ENCODE measurements at places on chromosomes 1 and 21. TPM values are rescaled to one million over a fixed set of nuclear protein-coding genes. Genes with fewer than 3 reads are reported as not detected.

DNA sequence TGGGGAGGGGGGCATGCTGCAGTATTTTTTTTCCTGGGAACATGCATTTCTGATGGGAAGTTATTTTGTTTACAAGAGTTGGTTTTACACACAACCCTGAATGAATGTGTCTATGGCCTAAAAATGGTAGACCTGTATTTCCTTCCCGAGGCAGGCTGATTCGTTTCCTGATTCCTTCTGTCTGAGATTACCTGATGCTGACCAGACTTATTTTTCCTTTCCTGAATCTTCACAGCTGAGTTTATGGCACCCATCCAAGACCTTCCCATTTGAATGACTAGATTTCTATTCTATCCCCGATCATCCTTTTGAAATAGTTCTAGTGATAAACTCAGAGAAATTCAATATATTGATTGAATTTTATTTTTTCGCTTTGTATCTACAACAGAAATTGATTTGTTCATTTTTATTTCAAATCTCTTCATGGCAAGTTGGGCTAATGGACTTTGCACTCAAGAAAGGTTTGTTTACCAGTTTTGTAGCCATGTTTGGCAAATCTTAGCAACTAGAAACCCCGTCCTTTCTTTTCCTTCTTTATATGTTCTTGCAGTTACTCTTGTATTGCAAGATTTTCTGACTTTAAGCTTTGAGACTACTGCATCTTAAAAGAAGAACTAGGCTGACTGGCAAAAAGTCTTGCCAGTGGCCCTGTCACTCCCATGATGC is 15.9 kb upstream of the PLEKHM2 start:
- no peak for DNase-seq

- DNase-seq = no peak
These were observed 65.8 kb upstream of the ATF3 start for GRCh38 chr1:212542761-212543187.

LAMB3 gene
- total RNA-seq = 0.19 TPM

GRCh38 chr1:1344655-1345361 is 4.4 kb downstream of the DVL1 start:
- no peak for DNase-seq

FCRL4 gene
- not detected for total RNA-seq

PPIAL4G gene
- 0.09 TPM for total RNA-seq

- DNase-seq = no peak
These were observed 6.2 kb downstream of the MAP1LC3C start for GRCh38 chr1:241992734-241993133.

CFHR3 gene
- total RNA-seq = 20.9 TPM

RXFP4 gene
- total RNA-seq = not detected

- DNase-seq = no peak
These were observed 95.0 kb downstream of the TLR5 start for GRCh38 chr1:223048026-223048425.

DNA sequence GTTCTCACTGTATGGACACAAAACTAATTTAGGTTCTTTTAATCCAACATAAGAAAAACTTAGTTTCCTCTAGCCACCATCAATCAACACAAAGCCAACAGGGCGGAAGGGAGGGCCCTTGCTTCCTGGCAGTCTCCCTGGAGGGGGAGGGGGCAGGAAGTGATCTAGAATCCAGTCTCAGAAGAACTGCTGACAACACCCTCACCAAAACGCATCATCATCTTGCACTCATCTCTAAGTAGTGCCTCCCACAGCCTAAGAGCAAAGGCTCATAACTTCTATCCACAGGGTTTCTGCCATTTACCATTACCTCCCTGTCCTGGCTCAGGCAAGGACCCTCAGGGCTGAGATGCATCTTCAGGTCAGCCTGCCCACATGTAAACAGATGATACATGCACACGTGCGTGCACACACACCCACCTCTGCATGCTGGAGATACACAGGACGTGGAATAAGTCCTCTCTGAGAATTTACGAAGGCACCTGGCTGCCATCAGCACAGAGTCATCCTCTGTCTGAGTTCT is 20.5 kb downstream of the HIVEP3 start:
- DNase-seq = no peak

KRTAP12-2 gene
- total RNA-seq = not detected

CDC42BPA gene
- 34.4 TPM for total RNA-seq

DNA sequence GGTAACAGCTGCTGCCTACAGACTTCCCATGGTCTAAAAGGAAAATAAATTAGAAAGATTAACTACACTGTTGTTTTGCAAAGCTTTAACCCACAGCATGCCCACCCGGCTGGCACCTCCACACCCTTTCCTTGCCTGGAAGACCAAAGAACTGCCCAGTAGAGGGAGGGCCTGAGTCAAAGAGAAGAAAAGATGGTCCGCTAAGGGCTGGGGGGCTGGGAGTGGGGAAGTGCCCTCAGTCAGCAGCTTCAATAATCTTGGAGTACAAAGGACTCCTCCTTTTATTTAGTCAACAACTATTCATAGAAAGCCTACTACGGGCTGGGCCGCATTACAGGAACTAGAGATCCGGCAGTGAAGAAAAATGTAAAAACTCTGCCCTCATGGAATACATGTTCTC is 40.6 kb downstream of the ERI3 start:
- peak; percentile 26 for DNase-seq

DNA sequence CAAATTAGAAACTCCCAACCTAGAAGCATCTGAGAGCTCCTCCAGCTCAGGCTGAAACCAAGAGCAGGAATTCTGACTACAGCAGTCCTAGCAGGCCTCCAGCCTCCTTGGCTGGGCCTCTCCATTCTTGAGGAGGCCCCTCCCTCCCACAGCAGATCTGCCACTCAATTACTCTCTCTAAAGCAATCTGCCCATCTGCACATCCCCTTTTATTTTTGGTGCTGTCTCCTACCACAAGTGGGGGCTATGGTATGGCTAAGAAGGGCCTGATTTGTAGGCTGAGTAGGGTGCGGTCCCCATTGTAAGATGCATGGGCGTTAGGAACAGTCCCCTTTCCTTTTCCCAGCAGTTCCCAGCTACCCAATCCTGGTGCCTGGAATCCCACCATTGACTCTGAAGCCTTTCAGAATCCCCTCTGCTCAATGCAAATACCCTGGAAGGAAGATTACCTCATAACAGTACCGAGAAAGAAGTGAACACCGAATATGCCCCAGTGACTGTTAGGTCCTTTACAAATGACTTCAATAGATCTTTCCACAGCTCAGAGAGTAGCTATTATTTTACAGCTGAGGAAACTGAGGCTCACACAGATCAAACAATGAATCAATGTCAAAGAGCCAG is 11.6 kb upstream of the TTC39A start:
- DNase-seq = peak; percentile 34

DNA sequence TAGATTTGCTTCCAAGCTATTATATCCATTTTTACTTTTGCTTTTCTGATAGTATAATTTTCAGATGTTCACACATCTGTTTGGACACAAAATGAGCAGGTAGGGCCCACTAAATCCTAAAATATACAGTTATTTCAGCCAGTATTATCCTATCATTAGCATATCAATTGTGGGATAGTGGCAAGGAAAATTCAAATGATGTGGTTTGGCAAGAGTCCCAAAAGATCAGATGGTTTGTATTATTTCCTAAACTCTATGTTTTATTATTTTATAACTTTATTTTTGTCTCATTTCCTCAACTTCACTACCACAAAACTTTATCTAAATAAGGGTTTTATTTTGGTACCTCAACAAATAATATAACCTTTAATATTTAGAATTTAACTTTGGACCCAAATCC is 1659.6 kb downstream of the NCAM2 start:
- DNase-seq = no peak

DNA sequence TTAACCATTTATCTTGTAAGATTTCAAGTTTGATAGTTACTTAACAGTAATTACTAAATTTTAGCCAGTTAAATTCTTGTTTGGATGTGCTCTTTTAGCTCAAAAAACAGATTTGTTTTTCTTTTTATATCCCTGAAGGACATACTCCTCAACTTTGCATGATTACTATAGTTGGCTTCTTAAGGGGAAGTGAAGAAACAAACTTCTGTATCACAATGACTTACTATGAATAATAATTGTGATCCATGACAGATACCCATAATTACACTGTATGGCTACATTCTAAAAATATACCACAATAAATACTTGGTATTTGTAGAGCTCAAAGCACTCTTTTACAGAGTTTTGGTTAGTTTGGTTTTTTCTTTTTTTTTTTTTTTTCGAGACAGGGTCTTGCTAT is 55.8 kb downstream of the IARS2 start:
- no peak for DNase-seq

PALMD gene
- not detected for total RNA-seq

DNA sequence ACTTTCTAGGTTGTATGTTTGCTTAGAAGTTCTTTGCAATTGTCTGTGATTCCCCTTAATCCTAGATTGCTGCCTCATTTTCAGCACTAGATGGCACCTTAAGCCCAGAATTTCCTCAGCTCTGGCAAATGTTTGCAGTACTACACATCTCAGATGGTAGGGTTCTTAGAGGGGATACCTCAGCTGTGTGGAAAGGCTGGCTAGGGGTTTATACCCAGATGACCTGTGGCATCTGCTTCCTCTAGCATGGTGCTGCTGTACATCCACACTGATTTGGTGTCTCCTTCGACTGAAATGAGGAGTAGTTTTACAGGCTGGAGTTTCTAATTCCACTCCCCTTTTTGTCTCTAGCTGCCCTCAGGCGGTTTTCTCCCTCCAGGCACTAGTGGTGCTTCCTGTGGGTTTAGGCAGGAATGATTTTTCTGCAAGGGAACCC is 23.5 kb downstream of the ASB17 start:
- peak; percentile 63 for DNase-seq

GRCh38 chr1:32619701-32620485 is 30.5 kb downstream of the ZBTB8OS start:
- no peak for DNase-seq

- DNase-seq = no peak
These were observed 1386.0 kb upstream of the ADGRL4 start for GRCh38 chr1:80392529-80392928.

GRCh38 chr1:32886004-32886827 is at the start of gene HPCA:
Gene HPCA, plus strand, starts transcription at chr1:32886491. Its CDS starts 2,408 bp downstream, at chr1:32888899.
- DNase-seq = peak; percentile 96

- DNase-seq = no peak
These were observed 257.3 kb downstream of the KCNJ6 start for GRCh38 chr21:37658817-37659458.

- DNase-seq = peak; percentile 76
These were observed 33.8 kb downstream of the GDAP2 start for GRCh38 chr1:117895482-117896114.

- no peak for DNase-seq
These were observed 79.0 kb downstream of the RASAL2 start for GRCh38 chr1:178172939-178173338.

SLAMF7 gene
- not detected for total RNA-seq

- DNase-seq = peak; percentile 76
These were observed 8.9 kb upstream of the LEMD1 start for GRCh38 chr1:205430696-205431305.

LZIC gene
- 37.0 TPM for total RNA-seq

DNA sequence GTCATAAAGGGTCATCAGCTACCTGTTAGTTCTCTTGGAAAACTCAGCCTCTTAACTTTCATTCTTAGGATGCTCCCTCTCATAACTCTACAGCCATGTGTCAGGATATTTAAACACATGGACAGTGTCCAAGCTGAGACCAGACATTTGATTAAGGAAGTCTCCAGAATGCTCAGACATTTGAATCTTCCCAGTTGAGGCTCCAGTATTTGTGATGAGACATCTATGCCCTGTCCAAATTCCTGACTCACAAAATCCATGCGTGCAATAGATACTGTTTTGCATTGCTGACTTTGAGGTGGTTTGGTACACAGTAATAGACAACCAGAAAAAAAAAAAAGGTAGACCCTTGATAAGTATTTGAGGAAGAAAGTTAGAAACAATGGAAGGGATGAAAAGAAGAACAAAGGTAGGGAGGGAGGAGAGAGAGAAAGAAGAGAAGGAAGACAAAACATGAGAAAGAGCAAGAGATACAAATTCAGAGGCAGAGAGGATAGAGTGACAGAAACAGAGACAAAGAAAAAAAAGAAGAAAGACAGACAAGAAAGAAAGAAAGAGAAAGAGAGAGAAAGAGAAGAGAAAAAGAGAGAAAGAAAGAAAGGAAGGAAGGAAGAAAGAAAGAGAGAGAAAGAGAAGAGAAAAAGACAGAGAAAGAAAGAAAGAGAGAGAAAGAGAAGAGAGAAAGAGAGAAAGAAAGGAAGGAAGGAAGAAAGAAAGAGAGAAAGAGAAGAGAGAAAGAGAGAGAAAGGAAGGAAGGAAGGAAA is 275.5 kb upstream of the PRMT6 start:
- DNase-seq = no peak

- DNase-seq = no peak
These were observed 181.3 kb upstream of the SPAG17 start for GRCh38 chr1:118366286-118366685.

DNA sequence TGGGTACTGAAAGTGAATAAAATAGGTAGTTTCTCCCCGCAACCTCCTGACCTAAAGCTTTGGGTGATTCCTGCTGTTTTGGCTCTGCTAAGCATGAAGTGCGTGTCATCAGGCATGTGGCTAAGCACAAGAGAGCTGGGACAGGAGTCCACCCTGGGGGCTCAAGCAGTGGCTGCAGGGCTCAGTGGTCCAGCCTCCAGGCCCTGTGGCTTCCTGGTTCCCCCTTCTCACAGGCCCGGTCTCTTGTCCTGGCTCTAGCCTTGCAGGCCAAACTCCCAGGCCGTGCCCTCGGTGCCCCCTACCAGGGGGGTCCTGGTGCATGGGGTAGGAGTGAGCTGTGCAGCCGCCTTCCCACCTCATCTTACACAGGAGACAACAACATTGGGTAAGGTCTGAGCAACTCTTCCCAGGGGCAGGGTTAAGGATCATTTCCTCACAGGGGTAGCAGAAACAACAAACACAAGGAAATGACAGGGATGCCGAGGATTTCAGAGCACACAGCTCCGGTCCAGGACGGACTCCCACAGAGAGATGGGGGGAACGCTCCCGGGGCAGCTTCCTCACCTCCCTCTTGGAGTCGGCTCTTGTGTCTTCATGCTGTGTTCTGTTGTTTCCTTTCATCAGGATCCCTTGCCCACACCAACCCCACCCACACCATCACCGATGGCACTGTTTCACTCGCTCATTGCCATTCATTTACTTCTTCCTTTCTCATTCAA is 19.8 kb upstream of the SLC2A1 start:
- DNase-seq = no peak

FAM151A gene
- total RNA-seq = not detected

HPCAL4 gene
- 0.13 TPM for total RNA-seq

DNA sequence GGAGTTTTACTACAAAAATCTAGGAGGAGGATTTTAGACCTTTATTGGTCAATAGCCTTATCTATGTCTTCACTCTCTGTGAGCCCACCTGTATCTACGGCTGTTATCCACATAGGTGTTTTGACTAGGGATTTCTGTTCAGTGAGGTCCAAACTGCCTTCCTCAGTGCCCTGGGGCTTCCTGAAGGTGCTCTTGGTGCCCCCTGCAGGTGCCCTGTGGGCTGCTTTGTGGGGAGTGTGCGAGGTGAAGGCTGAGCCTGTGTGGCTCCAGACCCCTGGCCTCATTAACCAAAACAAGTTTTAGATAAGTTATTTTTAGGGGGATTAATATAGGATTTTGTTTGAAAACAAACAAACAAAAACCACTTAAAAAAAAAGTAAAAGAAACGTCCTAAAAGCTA is 122.5 kb downstream of the KIF26B start:
- peak; percentile 57 for DNase-seq
